ENCODE measurements at places on chromosomes 4 and X.

DNA sequence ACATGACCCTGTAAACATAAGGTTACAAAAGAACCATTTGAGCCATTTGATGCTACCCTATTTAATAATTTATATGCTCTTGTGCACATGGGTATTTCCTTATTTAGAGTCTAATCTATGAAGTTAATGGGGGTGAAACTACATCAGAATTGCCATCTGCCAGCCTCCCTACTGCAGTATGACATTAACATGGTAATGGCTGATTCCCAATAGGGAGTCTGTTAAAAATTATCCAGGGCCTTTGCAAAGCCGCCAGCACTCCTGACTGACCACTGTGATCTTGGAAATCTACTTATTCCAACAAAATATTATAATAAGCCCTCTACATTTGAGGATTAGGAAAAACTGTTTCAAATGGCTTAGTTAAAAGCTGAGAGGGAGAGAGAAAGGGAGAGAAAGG, 153.7 kb downstream of the CLCN4 start:
- DNase-seq, result no peak

DNA sequence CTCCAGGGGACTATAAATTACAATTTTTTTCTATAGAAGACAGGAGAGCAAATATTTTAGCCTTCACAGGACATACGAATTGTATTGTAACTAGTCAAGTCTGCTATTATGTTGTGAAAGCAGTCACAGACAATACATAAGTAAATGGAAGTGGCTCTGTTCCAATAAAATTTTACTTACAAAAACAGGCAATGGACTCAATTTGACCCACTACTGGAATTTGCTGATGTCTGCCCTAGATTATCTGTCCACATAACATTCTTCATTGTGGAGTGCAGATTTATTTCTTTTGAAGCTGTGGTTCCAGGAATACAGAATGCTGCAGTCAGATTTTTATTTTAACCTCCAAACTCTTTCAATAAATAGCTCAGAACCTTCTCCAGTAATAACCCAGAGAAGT, 330.3 kb downstream of the PPP4R3C start:
- DNase-seq, result no peak

DNA sequence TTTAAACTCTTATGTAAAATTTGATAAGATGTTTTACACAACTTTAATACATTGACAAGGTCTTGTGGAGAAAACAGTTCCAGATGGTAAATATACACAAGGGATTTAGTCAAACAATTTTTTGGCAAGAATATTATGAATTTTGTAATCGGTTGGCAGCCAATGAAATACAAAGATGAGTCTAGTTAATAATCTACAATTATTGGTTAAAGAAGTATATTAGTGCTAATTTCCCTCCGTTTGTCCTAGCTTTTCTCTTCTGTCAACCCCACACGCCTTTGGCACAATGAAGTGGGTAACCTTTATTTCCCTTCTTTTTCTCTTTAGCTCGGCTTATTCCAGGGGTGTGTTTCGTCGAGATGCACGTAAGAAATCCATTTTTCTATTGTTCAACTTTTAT, at the start of gene ALB:
ALB (plus strand) TSS at position 246 of the 400 bp plus-strand sequence; CDS start at position 287, 41 bp downstream.
- DNase-seq, result no peak

DNA sequence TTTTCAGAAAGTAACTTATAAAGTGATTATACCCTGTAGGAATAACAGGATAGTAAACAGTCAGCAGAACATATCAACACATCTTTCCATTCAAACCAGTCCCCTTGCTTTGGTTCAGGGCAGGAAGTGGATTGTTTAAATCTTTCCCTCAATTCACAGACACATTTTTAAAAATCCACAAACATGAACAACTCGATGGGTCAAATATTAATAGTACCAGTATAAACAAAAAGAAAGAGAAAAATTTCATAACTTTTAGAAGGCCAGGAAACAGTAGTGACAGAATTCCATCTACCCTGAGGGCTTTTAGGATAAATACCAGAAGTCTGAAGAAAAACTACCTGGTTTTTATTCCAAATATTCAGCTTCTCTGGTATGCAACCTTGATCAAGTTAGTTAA, 1072.8 kb upstream of the PABPC4L start:
- no peak for DNase-seq

- DNase-seq, result no peak
These were observed 197.8 kb downstream of the FRAS1 start for GRCh38 chr4:78254893-78255292.

DNA sequence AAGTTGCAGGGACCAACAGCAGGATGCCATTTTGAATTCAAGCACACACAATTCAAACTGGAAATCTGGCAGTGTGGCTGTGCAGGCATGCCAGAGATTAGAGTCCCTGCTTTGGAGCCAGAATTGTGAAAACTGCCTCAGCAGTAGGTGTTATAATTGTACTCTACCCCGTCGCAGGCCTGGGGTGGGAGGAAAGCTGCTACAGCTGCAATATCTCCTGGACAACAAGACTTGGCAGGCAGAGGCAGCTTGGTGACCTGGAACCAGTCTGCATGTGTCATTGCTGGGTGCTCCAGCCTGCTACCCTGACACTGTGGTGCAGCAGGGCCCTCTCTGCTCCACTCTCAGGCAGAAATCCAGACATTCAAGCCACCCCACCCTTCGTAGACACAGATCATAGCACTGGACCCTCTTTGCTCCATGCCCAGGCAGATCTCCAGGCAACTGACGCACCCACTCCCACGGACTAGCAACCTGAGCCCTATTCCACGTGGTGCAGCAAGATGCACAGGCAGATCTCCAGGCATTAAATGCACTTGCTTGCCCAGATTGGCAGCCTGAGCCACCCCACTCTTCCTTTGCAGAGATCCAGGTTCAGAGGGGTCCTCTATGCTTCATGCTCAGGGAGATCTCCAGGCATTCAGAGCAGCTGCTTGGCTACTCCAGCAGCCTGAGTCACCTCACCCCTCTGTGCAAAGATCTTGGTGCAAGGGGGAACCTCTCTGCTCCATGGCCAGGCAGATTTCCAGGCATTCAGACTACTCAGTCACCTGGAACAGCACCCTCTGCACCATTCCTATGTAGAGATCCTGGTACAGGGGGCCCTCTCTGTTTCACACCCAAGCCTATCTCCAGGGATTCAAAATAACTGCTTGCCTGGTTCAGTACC, 140.5 kb downstream of the LRBA start:
- peak; percentile 68 for DNase-seq

GRCh38 chrX:103310555-103311398, at the start of gene BEX2:
Gene BEX2 (minus strand): TSS chrX:103310990. CDS start chrX:103309976, 1,014 bp downstream.
- DNase-seq, result peak; percentile 49

- DNase-seq, result no peak
These were observed 436.0 kb downstream of the ARHGAP24 start for GRCh38 chr4:85910985-85911384.

DNA sequence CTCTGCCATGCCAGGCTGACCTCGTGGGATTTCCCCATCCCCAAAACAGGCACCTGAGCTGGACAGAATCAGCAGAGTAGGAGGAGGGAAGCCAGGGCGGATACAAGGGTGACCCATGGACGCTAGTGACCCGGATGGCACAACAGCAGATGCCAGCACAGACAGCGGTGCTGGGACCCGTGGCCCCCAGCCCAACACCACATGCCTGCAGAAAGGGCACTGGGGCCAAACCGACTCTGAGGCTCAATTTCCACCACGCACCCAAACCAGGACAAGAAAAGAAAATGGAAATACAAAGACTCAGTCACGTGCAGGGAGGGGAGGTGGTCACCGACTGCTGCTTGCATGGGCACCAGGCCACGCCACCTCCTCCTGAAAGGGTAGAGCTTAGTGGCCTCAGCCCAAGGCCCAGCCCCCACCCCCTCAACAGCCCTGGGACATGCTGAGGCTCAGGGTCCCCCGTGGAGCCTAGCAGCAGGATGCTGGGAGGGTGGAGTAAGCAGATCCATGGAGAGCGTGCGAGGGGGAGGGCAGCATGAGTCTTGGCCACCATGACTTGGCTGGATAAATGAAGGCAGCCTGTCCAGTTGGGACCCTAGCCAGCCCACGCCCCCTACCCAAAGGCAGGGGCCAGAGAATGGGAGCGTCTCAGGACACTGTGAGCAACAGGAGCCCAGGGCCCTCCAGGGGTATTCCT, 47.7 kb downstream of the C4orf50 start:
- DNase-seq, result no peak

Data from Right ventricle myocardium superior (tissue), 1 donor.